GM23338 (cell line): ENCODE measurements at places on chromosomes 4 and X.

GRCh38 chrX:53631156-53631555, 55.4 kb downstream of the HUWE1 start:
- DNase-seq = no peak

DNA sequence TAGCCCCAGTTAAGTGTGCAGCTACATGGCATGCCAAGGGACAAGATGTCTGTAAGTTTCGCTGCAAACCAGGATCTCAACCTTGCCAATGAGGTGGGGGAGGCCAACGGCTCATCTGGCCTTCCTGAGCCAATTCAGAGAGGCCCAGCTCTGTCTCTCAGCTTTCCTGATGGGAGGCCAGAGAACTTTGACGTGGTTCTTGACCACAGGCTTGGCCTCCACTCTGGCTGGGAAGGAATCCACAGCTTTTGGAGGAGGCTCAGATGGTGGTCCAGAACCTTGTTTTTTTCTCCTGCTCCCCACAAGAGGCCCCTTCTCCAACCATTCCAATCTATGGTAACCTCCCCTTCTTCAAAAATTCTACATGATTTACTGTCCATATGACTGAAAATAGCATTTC, 9.8 kb downstream of the CAPN6 start:
- no peak for DNase-seq

- DNase-seq = no peak
Observed at GRCh38 chr4:158032733-158033415, 140.0 kb downstream of the GASK1B start.

GRCh38 chr4:6112606-6113290, 87.6 kb downstream of the JAKMIP1 start:
- DNase-seq = no peak

DNA sequence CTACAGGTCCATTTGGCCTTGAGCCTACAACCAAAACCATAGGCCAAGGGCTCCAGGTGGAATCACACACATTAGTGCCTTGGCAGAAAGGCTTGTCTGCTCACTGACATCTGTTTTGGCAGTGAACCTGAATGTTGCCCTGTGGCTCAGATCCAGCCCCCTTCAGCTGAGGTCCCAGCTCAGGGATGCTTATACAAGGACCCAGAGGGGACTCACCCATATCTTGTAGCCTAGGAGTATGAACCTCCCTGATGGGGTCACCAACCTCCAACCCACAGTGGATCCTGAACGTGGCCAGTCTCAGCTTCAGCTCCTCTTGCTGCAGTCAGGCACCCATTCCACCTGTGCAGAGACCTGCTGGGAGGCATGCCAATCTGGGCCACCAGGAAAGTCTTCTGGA, 50.8 kb upstream of the HMX1 start:
- no peak for DNase-seq

- DNase-seq = no peak
Observed at GRCh38 chrX:77003956-77004355, 443.2 kb upstream of the FGF16 start.

DNA sequence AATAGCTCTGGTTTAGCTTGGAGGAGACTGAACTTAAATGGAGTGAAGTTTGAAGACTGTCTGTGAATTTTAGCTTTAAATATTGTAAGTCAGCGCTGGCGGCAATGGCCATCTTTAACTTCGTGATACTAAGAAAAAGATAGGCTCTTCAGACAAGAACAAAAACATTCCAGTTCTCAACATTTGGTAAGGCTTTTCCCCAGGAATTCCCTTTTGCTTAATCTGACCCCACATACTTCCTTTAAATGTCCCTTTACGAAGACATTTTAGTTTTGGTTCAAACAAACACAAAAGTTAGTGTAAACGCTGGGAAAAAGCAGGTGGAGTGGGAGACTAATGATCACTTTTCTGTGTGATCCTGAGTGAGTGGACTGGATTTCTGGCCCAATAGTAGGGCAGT, 106.2 kb downstream of the MAML3 start:
- peak; percentile 54 for DNase-seq

- DNase-seq = no peak
Observed at GRCh38 chr4:112199041-112199440, 32.5 kb upstream of the AP1AR start.

DNA sequence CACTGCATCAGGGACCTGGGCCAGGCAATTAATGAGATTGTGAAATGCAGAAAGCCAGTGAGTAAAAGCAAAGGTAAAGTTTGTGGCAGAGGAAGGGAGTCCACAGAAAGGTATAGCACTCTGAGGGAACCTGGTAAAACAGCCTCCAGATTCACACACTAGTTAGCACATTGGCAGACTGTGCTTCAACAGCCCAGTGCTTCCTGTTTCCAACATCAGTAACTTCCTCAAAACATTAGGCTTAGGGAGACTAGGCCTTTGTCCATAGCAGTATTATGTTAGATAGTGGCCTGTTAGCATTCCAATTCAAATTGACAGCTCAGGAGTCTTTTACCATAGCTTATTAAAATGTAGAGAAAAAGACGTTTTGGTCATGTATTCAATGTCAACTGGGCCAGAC, 582.6 kb upstream of the ACTRT1 start:
- DNase-seq = no peak

DNA sequence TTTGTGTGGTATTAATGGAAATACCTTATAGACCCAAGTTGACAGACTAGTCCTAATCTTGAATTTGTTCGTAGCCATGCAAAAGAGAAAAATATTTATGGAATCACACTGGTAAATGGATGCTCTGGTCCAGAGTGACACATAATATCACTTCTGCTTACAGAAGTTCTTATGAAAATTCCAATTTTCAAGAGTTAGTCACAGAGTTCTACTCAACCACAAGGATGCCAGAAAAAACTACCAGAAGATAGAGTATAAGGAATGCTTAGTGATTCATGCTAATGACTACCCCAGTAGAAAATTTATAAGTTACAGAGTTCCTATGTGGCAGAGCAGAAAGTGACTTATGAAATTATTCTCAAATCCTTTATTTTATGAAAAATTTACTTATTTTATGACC, 1384.8 kb downstream of the FAM133A start:
- DNase-seq = no peak

- peak; percentile 65 for DNase-seq
Observed at GRCh38 chr4:78517050-78517652, 34.4 kb upstream of the ANXA3 start.
